Osteocyte (in vitro differentiated cells): ENCODE measurements at places on chromosomes 12 and 14.

- no peak overlapping the region for H3K27ac ChIP-seq
- H3K4me3 ChIP-seq, result no peak overlapping the region
- no peaks in the 10 kb centered on the region for H3K4me1 ChIP-seq
These were observed 924.3 kb downstream of the BCL11B start for GRCh38 chr14:98347686-98348085.

- H3K4me3 ChIP-seq, result no peak overlapping the region
- no peaks in the 10 kb centered on the region for H3K27me3 ChIP-seq
- H3K27ac ChIP-seq, result no peak overlapping the region
- DNase-seq, result no peak
- peaks cover 9% of the 10 kb centered on the region for H3K4me1 ChIP-seq
These were observed 56.7 kb upstream of the BICD1 start for GRCh38 chr12:32049956-32050355.

DNA sequence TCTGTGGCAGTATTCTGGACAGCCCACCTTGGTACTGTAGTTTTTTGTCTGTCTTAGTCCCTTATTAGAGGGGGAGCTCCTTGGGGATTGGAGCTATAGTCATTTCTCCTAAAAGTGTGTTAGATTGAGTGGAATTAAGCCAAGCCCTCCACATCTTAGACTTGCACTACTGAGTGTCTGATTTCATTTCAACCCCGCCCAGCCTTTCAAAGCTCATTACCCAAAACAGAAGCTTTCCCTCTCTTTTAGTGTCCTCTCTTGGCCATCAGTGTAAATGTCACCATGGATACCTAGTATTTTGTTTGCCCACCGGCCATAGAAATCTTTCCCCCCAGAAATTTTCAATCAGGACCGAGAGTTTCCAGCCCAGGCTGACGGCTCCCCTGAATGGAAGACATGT, 74.5 kb downstream of the LRRC74A start:
- peak overlapping the region; percentile 97 for H3K27ac ChIP-seq
- no peak for DNase-seq
- H3K4me3 ChIP-seq, result no peak overlapping the region
- no peaks in the 10 kb centered on the region for H3K36me3 ChIP-seq

DNA sequence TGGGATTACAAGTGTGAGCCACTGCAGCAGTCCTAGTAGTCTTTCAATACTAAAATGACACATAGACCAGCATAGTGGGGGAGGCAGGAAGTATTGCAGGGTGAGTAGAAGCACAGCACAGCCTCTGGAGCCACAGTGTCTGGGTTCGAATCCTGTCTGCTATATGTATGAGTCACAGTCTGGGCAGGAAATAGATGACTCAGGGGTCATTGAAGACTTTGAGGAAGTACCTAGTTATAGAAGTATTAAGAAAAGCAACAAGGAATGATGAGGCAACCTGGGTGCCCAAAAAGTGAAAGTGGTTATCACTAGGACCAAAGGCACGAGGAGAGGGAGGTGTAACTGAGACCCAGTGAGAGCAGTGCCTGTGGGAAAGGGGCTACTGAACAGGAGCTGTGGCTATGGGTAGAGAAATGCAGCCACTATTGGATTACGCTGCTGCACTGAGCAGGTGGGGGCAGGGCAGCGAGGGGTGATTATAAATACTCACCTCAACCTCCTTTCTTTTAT, 124.0 kb downstream of the PDE3A start:
- no peak for DNase-seq
- H3K36me3 ChIP-seq, result no peaks in the 10 kb centered on the region
- peak overlapping the region; percentile 69 for H3K27ac ChIP-seq
- no peak overlapping the region for H3K4me3 ChIP-seq

GRCh38 chr14:105931808-105932483, 405.6 kb downstream of the TMEM121 start:
- no peak overlapping the region for H3K27ac ChIP-seq
- H3K4me1 ChIP-seq, result no peaks in the 10 kb centered on the region
- no peaks in the 10 kb centered on the region for H3K36me3 ChIP-seq
- no peak for DNase-seq
- H3K27me3 ChIP-seq, result no peaks in the 10 kb centered on the region
- H3K4me3 ChIP-seq, result no peak overlapping the region

DNA sequence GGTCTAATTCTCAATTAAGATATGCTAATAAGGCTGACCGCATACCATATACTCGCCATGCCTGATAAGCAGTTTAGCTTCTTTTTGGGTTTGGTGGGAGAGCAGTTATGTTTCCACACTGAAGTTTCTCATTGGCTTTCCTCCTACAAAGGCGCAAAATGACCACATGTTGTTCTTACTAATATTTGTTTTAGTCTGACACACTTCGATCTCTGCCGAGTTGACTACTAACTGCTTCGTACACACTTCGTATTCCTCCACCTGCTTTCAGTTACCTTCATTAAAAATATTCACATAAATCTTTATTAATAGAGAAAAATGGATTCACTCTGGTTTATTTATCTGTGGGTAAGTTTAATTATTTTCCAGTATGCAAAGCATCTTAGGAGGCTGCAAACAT, 41.7 kb downstream of the EMP1 start:
- H3K27me3 ChIP-seq, result peaks cover 16% of the 10 kb centered on the region
- H3K36me3 ChIP-seq, result peaks cover 3% of the 10 kb centered on the region
- no peak for DNase-seq
- H3K27ac ChIP-seq, result no peak overlapping the region
- H3K4me3 ChIP-seq, result no peak overlapping the region

- no peaks in the 10 kb centered on the region for H3K27me3 ChIP-seq
- H3K36me3 ChIP-seq, result peaks cover 1% of the 10 kb centered on the region
These were observed 30.8 kb upstream of the NINJ2 start for GRCh38 chr12:693934-694533.
